GM04503 (cell line): ENCODE measurements at places on chromosomes 7 and 10.

- DNase-seq: no peak
These were observed 169.0 kb upstream of the PHYHIPL start for GRCh38 chr10:59007307-59008025.

DNA sequence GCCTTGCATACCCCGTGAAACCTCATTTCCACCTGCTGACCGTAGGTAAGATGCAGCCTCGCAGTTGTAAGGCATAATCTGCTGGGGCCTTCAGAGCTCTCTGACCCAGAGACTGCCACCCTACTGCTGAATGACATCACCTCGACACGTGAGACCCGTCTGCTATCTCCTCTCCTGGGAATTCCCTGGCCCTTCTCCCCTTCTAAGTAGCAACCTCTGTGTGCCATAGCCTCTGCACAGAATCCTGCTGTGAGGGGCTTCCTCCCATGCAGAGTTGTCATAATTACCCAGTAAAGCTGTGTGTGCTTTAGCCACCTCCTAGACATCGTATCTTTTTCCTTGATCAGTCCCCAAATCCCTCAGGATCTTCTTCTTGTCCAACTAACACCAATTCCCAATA is 106.7 kb downstream of the CACNB2 start:
- DNase-seq: no peak

DNA sequence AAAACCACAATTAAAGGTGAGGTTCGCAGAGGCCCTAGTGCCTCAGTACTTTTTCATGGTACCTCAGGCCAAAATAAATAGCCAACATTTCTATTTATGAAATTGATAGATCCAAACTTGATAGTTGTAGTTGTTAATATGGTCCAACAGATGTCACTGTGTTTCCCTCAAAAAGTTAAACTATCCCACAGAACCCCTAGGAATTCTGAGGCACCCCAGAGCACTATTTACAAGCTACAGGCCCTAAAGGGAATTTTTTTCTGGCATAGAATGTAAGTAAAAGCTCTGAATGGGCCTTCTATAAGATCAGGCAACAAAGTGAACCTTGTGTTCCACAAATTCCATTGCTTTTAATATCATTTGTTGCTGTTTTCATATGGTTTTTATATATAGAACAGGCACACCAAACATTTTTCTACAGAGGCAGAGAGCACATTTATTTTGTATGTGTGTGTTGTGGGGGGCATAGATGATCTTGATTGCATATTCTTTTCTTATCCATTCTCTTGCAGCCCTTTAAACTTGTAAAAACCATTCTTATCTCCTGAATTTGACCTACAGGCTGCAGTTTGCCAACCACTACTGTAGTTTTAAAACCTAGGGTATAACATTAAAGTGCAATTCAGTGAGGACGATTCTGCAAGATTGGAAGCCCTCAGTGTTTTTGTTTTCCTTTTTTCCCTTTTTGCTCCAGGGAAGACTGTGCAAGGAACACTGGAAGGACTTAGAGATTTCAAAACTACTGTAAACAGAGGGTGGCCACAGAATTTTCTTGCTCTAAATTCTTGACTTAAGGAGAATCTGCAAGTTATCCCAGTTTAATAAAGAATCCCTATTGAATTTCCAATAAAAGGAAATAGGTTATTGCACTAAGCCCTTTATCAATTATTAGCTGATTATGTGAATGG is 3.5 kb upstream of the ARL4A start:
- no peak for DNase-seq

- peak; percentile 35 for DNase-seq
These were observed 273.1 kb downstream of the SEMA3D start for GRCh38 chr7:84913731-84914130.

- DNase-seq: no peak
These were observed 201.4 kb downstream of the TNS3 start for GRCh38 chr7:47380325-47381133.

DNA sequence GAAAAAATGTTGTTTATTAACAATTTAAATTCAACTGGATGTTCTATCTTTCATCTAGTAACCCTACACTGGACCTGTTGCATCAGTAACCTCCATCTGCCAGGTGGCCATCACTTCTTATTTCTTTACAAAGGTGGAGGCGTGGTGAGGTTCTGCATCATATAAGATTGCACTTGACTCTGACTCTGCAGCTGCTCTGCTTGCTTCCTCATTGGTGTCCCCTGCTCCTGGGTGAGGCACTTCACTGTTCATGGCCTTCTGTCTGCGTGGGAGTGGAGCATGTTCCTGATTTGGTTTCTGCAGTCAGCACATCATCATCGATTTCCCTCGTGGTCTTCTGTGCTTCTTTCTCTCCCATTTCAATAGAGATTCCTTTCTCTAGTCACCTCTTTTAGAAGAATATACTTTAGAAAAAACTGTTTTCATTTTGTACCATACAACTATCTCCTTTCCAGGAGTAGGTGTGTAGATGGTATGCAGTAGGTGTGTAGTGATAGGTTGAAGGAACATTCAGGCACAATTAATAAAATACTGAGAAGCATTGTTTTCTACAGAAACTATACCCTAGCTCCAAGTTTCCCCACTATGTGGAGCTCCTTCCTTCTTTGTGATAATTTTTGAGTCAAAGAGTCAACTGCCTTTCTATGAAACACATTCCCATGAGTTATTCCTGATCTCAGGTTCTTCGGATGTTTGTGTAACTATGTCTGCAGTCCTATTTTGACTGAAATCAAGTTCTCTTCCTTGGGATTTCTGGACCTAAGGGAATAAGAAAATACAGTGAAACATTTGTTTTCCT is 231.7 kb upstream of the CNTNAP2 start:
- no peak for DNase-seq

GRCh38 chr10:37549054-37549453 is 308.4 kb downstream of the ZNF248 start:
- no peak for DNase-seq

GRCh38 chr7:94249631-94250030 is 145.1 kb upstream of the COL1A2 start:
- DNase-seq: no peak

DNA sequence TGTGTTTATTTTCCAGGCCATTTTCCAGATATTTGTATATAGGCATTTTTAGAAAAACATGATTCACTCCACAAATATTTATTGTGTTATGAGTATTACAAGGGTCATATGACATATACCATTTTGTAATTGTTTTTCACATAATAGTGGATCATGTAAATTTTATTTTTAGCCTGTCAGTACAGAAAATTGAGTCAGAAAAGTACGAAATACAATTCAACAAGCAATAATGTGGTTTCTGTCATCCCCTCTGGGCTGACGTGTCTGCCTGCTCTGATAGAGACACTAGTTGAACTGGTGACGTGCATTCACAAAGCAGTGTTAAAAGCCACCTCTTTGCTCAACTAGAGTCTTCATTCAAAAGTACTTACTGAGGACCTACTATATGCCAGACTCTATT is 97.9 kb upstream of the STEAP1B start:
- no peak for DNase-seq
